ENCODE measurements at places on chromosomes 4 and X. TPM values are rescaled to one million over a fixed set of nuclear protein-coding genes. Genes with fewer than 3 reads are reported as not detected.

PAGE2B gene
- not detected for total RNA-seq

CXorf49 gene
- total RNA-seq = not detected

RS1 gene
- not detected for total RNA-seq

SPANXD gene
- not detected for total RNA-seq

STOX2 gene
- total RNA-seq = 2.1 TPM

USP17L10 gene
- total RNA-seq = not detected

ARMCX4 gene
- total RNA-seq = 0.93 TPM

NDNF gene
- total RNA-seq = not detected

CT45A10 gene
- 0.22 TPM for total RNA-seq

KLHL4 gene
- 6.2 TPM for total RNA-seq

HDX gene
- total RNA-seq = 1.4 TPM

USP17L19 gene
- total RNA-seq = not detected

CXCR3 gene
- not detected for total RNA-seq

GPRASP1 gene
- total RNA-seq = 0.22 TPM

PPP2R2C gene
- total RNA-seq = 36.4 TPM

REPS2 gene
- total RNA-seq = 1.3 TPM

MAGEA3 gene
- 2.8 TPM for total RNA-seq

KCTD8 gene
- total RNA-seq = not detected

SPACA5 gene
- not detected for total RNA-seq

STK32B gene
- 14.9 TPM for total RNA-seq

TASL gene
- total RNA-seq = not detected

MGST2 gene
- total RNA-seq = 50.9 TPM

ZNF630 gene
- 0.27 TPM for total RNA-seq

FABP2 gene
- not detected for total RNA-seq

GUCY1A1 gene
- total RNA-seq = not detected

GALNT7 gene
- total RNA-seq = 26.7 TPM

FGFBP1 gene
- total RNA-seq = 3.9 TPM

MAPK10 gene
- 0.43 TPM for total RNA-seq

FRMD7 gene
- not detected for total RNA-seq

UBA6 gene
- 17.2 TPM for total RNA-seq

LRIT3 gene
- not detected for total RNA-seq

RIPPLY1 gene
- not detected for total RNA-seq

SMARCA1 gene
- total RNA-seq = 44.3 TPM

COL25A1 gene
- total RNA-seq = not detected

HAND2 gene
- total RNA-seq = 0.65 TPM

P2RY4 gene
- not detected for total RNA-seq

MND1 gene
- total RNA-seq = 12.3 TPM

CHRNA9 gene
- 1.0 TPM for total RNA-seq

ATP2B3 gene
- total RNA-seq = 0.10 TPM

HOPX gene
- not detected for total RNA-seq

SH2D1A gene
- not detected for total RNA-seq

MAGEA9B gene
- not detected for total RNA-seq

NAP1L2 gene
- total RNA-seq = 1.1 TPM

OPN1MW2 gene
- not detected for total RNA-seq

MTTP gene
- not detected for total RNA-seq

GAGE1 gene
- not detected for total RNA-seq

SLC6A14 gene
- not detected for total RNA-seq

ODAPH gene
- total RNA-seq = not detected

TMPRSS11F gene
- not detected for total RNA-seq

NSUN7 gene
- total RNA-seq = 0.62 TPM

PCDH19 gene
- total RNA-seq = not detected
